ENCODE measurements at places on chromosomes 1 and 21. TPM values are rescaled to one million over a fixed set of nuclear protein-coding genes. Genes with fewer than 3 reads are reported as not detected.

Gene NHLH1
- 0.34 TPM for total RNA-seq

Gene AVPR1B
- not detected for total RNA-seq

Gene MIXL1
- not detected for total RNA-seq

Gene DENND2D
- 1.6 TPM for total RNA-seq

Gene HPCAL4
- 0.29 TPM for total RNA-seq

Gene UBE4B
- 14.8 TPM for total RNA-seq

Gene MFAP2
- 0.57 TPM for total RNA-seq

Gene ACTA1
- 0.46 TPM for total RNA-seq

Gene FAM72A
- 10.2 TPM for total RNA-seq

Gene ERVH48-1
- total RNA-seq: not detected

Gene H3-3A
- 479 TPM for total RNA-seq

Gene OVAAL
- not detected for total RNA-seq

Gene KCNJ6
- 3.6 TPM for total RNA-seq

Measured in A549 treated with ZK216348 at 1 μM for 4 hours (cell line).